ENCODE measurements at places on chromosomes 7 and 10.
A peak's percentile ranks its signal among the peaks of the same experiment; 100 is the strongest.

- no peak for DNase-seq
Measured at GRCh38 chr7:25521236-25521635, 292.9 kb upstream of the NPVF start.

GRCh38 chr10:4851846-4852245 is 25.8 kb downstream of the AKR1E2 start:
- no peak for DNase-seq

- peak; percentile 72 for DNase-seq
Measured at GRCh38 chr10:117004227-117005025, 561 bp downstream of the SHTN1 start.

- no peak for DNase-seq
Measured at GRCh38 chr10:129361676-129362376, 105.2 kb upstream of the MGMT start.

- DNase-seq: no peak
Measured at GRCh38 chr10:57846307-57847065, 421.2 kb downstream of the IPMK start.

DNA sequence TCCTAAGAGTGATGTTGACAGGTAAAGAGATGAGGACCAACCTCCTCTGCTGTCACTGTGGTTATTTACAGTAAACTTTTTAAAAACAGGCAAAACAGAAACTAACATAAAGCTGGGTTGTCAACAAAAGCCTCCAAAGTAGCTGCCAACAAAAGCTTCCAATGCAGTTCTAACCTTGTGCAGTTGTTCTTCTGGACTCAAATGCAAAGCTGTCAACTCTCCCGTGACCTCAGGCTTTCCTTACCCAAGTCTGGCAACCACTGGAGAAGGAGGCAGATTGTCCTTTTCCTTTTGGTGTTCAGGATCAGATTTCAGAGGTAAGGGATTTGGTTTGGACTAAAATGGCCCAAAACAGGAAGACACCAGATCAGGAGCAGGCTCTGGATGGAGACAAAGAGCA is 63.1 kb downstream of the DLG5 start:
- DNase-seq: no peak

- no peak for DNase-seq
Measured at GRCh38 chr7:46581268-46581667, 660.2 kb upstream of the IGFBP3 start.

DNA sequence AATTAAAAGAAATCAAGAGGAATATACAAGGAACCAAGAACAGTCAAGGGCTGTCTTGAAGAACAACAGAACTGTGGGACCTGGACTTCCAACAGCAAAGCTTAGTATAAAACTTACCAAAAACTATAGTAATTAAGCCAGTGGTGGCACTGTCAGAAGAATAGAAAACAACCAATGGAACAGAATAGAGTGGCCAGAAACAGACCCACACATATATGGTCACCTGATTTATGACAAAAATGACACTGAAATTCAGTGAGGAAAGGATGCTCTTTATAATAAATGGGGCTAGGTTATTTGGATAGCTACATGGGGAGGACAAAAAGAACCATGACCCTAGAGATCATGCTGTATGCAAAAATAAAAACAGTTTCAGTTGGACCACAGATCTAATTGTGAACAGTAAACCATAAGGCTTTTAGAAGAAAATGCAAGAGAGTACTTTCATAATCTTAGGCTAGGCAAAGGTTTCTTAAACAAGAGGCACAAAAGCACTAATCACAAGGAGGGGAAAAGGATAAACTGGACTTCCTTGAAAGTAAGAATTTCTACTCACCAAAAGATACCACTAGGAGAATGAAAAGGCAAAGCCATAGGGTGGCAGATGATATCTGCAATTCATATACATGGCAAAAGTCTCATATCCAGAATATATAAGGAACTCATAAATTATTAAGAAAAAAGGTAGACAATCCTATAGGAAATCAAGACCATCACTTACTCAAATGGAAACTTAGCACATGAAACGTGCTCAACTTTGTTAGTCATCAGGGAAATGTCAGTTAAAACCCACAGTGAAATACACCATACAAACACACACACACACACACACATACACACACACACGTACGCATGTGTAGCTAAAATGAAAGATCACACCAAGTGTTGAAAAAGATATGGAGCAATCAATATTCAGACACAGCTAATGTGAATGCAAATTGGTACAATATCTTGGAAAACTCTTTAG is 20.8 kb downstream of the HYCC1 start:
- no peak for DNase-seq

DNA sequence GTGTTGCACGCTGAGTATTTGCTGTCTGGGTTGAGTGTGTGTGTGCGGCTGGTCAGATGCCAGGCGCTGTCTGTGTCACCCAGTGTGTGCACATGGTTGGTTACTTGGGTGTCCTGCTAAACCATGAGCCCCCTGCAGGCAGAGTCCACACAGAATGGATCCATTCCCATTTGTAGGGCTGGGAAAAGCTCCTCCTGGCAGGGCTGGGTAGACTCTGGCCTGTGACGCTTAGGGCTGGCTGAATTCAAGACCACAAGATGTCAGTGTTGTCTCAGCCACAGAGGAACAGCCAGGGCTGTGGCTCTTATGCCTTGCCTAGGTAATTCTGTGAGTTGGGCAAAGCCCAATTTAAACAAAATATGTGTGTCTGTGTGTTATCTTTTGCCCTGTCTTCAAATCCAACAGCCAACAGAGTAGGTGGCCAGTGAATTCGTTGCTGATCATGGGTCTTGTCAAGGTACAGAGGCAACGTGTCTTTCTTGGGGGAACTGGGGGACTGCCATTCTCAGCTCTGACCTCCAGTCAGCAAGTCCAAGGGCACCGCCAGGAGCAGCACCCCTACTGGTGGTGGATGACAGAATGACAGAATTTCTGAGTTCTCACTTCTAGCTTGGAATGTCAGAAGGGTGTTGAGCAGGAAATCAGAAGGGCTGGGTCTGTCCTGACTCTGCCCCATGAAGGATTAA is 285.1 kb downstream of the CCSER2 start:
- DNase-seq: no peak

DNA sequence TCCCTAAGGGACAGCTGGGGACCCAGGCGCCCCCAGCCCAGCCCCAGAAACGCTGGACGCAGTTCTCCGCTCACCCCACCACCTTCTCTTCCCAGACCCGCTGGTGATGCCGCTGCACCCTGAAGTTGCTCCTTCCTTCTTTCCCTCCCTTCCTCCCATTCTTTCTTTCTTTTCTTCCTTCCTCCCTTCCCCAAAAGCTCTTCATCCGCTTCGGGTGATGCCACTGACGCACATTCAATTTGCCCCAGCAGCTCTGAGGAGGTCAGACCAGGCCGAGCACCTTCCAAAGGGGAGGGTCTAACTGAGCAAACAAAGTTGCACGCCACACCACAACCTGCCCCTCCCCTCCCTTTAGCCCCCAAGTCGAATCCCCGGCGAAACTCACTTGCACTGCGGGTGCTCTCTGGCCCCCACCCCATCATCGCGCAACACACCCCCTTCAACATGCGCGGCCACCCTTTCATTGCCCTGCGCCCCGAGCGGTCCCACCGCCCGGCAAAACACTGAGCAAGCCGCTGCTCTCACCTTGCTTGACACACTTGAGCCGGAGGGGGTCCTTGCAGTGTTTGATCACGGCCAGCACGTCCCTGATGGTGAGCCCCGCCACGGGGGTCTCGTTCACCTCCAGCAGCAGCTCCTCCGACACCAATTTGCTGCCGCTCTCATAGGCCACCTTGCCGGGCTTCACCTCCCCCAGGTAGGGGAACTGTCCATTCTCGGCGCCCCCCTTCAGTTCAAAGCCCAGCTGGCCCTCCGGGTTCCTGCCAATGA is 787 bp downstream of the MAGI2 start:
- DNase-seq: peak; percentile 66

DNA sequence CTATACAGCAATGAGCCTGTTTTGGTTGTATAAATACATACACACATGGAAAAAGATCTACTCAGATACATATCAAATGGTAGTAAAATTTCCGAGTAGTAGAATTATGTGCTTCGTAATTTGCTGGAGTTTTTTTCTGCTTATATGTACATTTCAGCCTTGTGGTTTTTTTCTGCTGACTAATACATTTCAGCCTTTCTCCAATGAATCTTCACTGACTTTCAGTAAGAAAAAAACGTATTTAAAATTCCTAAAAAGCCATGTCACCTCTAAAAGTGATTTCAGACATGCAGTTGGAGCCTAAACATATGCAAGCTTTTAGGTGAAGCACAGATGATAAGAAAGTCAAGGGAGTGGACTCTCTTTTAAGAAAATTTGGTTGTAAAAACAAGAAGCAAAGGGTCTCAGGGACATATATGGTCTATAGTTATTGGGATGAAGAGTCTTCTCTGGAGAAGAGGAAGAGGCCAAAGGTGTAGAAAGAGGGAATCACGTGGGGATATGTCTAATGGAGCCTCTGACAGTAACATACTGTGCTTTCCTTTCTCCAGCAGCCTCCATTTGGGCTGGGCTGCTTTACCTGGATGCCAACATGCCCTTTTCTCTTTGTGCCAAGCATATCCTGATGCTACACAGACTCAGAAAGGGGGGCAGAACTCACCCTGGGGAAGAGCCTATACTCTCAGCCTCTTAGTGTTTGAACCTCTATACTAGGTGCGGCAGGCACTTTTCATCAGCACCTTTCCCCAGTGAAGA is 2.4 kb downstream of the AMPH start:
- DNase-seq: no peak

DNA sequence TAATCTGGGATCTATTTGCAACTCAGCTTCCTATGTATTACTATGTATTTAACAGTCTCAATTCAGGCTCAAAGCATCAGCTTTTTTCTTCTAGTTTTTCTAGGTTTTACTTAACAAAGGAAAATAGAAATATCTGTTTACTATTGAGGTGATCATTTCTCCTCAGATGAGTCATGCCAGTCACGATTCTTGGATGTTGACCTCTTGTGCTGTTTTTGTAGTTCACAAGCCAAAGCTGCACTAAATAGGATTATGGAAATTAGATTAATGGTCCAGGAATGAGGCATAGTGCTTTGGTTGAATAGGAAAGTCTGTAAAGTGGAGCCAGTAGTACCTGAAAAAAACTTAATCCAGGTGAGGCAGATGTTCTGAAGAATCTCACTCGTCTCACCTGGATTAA is 198.3 kb upstream of the KAT6B start:
- no peak for DNase-seq

Data from type B pancreatic cell (in vitro differentiated cells).